Fibroblast of mammary gland (primary cell): ENCODE measurements at places on chromosomes 2 and 18.

- no peak for DNase-seq
Observed at GRCh38 chr2:182917924-182918323, 51.5 kb upstream of the FRZB start.

DNA sequence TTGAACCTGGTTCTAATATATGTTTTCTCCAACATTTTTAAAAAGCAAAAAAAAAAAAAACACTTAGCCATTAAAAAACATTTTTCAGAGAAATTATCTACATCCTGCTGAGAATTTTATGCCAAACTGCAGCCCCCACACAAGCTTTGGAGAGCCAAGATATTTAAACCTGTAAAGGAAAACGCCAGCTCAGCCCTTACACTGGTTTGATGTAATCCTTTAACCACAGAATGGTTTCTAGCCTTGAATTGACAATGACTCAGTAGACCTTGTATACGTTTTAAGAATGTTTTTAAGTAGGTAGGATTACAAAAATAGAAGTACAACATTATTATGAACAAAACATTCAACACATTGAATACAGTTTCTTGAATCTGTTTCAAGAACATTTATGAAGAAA lies 113.6 kb downstream of the BABAM2 start:
- peak; percentile 95 for DNase-seq

DNA sequence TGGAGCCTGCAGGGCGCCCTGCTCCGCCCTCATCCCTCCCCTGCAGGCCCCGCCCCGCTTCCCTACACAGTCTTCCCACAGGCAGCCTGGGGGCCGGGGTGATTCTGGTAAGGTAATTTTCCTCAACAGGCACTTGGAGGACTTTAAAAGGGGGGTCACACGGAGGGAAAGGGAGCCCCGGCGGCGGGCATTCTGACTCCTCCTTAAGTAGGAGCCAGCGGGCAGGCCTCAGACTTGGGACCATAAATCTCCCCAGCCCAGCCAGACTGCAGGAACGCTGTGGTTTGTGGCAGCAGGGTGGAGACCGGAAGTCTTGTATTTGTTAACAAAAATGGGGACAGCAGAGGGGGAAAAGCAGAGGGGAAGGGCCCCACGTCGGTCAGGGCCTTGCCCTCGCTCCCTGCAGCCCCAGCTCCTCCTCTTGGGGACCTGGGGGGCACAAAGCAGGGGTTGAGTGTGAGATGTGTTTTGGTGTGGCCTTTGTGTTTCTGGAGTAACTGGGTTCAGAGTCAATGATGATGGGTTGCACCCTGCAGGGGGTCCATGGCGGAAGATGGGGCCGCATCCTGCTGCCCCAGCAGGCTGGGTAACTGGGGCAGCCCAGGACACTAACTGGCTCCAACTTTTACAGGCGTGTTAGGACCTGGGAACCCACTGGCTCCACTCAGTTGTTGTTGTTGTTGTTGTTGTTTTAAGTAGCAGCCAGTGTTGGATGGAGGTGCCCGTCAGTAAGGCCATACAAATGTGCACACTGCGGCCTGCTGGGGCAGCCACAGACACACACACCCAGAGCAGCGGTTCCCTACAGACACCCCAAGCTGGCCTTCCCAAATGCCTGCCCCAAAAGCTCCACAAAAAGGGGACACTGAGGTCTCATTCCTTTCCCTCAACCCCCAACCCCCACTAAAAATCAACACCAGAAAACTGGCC lies 27.7 kb downstream of the SMAD7 start:
- DNase-seq: peak; percentile 78

DNA sequence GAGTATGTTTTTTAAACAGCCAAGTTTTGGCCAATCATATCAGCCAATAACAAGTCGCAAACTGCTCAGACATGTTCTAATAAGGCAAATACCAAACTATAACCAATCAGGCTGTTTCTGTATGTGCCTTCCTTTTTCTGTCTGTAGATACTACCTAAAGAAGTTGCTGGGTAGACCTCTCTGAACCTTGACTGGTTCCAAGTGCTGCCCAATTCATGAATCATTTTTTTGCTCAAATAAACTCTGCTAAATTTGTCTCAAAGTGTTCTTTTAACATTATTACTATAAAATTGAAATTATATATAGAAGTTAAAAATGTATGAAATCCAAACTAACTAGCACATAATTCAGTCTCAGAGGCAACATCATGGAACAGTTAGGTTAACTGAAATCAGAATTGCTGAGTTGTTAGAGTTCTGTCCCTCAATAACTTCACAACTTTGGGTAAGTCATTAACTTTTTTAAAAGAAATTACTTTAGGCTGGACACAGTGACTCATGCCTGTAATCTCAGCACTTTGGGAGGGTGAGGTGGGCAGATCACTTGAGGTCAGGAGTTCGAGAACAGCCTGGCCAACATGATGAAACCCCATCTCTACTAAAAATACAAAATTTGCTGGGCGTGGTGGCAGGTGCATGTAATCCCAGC lies 4.9 kb upstream of the TTC21B start:
- DNase-seq: no peak

- no peak for DNase-seq
Observed at GRCh38 chr2:132776287-132776686, 106.3 kb upstream of the LYPD1 start.
